ENCODE measurements at places on chromosomes 4 and X. TPM values are rescaled to one million over a fixed set of nuclear protein-coding genes. Genes with fewer than 3 reads are reported as not detected.

The KCND1 gene
- 6.5 TPM for total RNA-seq

The PPARGC1A gene
- 28.9 TPM for total RNA-seq

The TBX22 gene
- total RNA-seq: not detected

The TMEM255A gene
- 0.98 TPM for total RNA-seq

The FAM241A gene
- 2.6 TPM for total RNA-seq

The GLOD5 gene
- total RNA-seq: 4.8 TPM

The GLRA3 gene
- not detected for total RNA-seq

The F8 gene
- 5.5 TPM for total RNA-seq

All from mucosa of gallbladder (tissue), 1 donor.